ENCODE measurements at places on chromosomes 5 and 9.

- DNase-seq = no peak
Observed at GRCh38 chr5:41043109-41043747, 27.9 kb downstream of the MROH2B start.

- DNase-seq = no peak
Observed at GRCh38 chr5:15566789-15567188, 66.8 kb downstream of the FBXL7 start.

DNA sequence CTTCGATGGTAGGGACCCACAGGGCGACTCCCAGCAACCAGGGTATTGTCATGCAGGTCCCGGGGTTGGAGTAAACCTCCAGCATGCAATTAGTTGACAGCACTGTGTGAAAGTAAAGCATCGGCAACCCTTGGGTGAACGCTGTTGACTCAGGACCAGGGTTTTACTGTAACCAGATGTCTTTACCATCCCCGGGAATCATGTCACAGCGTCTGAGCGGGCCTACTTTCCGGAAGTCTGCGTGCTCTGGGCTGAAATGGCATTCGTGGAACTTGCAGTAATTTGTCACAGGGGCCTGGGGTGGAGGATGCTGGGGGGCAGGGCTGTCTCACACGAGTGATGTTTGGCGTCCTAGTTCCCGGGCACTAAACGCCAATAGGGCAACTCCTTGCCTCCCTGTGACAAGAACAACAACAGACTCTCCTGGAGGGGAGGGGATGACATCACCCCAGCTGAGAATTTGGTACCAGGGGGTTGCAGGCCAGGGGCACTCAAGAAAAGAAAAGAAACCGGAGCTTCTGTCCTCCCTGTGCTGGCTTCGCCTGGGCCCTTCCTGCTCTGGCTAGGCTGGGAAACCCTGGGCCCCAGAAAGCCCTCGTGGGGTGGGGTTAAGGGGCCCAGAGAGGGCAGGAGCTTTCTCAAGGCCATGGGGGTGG is 10.1 kb upstream of the UBAC1 start:
- no peak for DNase-seq

DNA sequence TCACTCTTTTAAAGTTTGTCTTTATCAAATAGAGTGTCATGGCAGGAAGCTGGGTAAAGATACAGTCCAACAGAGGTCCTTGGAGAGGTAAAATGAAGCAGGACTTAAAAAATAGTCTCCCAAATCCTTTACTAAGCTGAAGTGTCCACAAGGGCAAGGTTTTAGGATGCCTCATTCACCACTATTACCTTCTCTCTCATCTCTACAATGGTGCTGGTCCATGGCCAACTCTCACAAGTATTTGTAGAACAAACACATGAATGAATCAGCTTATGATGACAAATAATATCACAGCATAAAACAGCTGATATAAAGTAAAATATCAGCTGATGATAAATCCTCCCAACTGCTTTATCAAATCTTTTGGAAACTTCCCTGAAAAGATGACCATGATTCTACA is 162.3 kb upstream of the ZNF462 start:
- DNase-seq = no peak

DNA sequence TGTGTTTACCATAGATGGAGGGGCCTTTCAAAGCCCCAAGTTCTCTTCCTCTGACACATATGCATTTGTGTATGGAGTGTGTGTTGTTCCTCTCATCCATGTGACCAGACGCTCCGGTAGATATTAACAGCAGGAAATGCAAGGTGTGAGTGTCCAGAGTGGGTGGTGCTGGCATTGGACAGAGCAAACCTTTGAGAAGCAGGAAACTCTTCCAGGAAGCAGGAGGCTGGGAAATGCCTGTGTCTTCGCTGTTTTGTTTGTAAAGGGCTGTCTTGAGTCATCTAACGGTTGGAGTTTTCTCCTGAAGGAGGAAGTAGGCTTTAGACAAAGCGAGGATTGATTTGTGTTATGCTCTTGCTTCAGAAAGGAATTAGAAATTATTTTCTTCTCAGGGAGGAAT is 370.9 kb downstream of the PLK2 start:
- no peak for DNase-seq

Data from GOT3 (cell line).